Lower lobe of right lung (tissue), 2 donors: ENCODE measurements at places on chromosomes 1 and 21. TPM values are rescaled to one million over a fixed set of nuclear protein-coding genes. Genes with fewer than 3 reads are reported as not detected.
A peak's percentile ranks its signal among the peaks of the same experiment; 100 is the strongest.

DNA sequence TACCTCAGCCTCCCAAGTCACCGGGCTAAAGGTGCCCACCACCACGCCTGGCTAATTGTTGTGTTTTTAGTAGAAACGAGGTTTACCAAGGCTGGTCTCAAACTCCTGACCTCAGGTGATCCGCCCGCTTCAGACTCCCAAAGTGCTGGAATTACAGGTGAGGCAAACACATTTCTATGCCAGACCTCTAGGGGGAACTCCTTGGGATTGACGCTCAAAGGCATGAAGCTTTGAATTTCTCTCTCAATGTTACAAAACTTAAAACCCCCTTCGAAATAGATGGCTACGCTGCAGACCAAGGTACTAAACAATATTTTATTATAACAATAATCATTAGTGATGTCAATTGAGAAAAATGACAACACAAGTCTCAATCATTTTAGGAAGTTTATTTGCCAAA, 330.0 kb downstream of the SETD4 start:
- DNase-seq: no peak
- peaks cover 3% of the 10 kb centered on the region for H3K27me3 ChIP-seq
- H3K27ac ChIP-seq: no peak overlapping the region
- no peak overlapping the region for H3K4me3 ChIP-seq
- no peaks in the 10 kb centered on the region for H3K36me3 ChIP-seq
- H3K4me1 ChIP-seq: no peaks in the 10 kb centered on the region

DNA sequence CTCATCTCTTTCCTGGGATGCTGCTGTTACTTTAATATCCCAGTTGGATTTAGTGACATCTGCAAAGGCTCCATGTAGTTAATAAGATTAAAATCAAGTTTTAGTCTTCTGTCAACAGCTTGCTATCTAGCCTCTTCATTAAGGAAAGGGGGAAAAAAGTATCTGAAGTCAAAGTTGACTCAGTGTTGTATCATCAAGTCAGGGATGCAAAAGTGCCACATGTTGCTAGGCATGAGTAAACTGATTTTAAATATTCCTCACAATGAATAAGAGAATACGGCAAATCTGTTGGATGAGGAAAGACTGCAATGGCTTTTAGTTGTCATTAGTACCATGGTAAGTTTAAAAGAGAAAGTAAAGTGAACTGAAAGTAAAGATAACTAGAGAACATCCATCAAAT, 383.2 kb upstream of the ZRANB2 start:
- H3K27ac ChIP-seq: no peak overlapping the region
- no peaks in the 10 kb centered on the region for H3K4me1 ChIP-seq
- no peak for DNase-seq

DNA sequence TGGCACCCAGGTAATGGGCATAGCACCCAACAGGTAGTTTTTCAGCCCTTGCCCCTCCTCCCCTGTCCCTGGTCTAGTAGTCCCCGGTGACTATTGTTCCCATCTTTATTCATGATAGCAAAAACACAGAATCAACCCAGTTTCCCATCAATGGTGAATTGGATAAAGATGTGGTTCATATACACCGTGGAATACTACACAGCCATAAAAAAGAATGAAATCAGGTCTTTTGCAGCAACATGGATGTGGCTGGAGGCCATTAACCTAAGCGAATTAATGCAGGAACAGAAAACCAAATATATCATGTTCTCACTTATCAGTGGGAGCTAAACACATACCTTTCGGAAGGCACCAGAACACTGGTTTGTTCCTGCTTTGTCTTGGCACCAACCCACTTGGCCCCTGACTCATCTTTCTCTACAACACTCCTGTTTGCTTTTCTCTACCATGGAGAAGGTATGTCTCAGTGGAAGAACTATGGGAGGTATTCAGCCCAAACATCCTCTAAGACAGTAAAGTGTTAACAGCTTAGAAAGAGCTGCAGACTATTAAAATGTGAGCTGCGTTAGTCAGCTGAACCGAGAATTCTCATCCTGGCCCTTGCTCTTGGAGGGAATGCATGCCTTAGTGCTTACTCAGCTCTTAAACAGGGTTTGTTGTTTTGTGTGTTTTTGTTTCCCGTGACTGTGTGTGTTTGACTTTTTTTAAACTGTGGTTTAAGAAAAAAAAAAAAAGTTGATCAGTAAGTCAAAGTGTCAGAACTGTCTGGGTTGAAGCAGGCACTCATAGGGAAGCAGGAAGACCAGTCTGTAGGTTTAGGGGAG, 203.0 kb downstream of the TOMM20 start:
- no peaks in the 10 kb centered on the region for H3K36me3 ChIP-seq
- H3K4me1 ChIP-seq: peaks cover 43% of the 10 kb centered on the region
- H3K4me3 ChIP-seq: no peak overlapping the region
- H3K27me3 ChIP-seq: no peaks in the 10 kb centered on the region

DNA sequence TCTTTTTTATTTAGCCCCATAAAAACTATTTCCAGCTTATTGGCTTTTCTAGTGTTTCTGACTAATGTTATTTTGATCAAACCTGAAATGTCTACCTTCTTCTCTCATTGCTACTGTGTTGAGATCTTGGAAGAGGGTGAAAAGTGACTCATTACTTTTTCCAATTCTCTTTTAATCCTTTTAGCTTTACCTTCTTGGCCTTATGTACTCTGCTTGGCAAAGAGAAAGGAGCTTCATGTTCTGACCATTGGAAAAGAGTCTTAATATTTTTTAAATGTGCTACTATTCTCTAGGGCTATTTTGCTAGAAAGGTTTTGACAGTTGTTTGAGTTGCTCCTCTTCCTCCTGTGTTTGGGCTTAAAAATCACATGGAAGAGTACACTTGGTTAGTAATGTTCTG, 97.8 kb upstream of the CHODL start:
- H3K36me3 ChIP-seq: no peaks in the 10 kb centered on the region
- no peak overlapping the region for H3K4me3 ChIP-seq
- H3K27ac ChIP-seq: no peak overlapping the region
- H3K27me3 ChIP-seq: no peaks in the 10 kb centered on the region
- H3K4me1 ChIP-seq: no peaks in the 10 kb centered on the region

- DNase-seq: no peak
- H3K27me3 ChIP-seq: no peaks in the 10 kb centered on the region
- no peak overlapping the region for H3K4me3 ChIP-seq
- no peak overlapping the region for H3K27ac ChIP-seq
- H3K4me1 ChIP-seq: no peaks in the 10 kb centered on the region
These were observed 105.5 kb downstream of the PHTF1 start for GRCh38 chr1:113653741-113654140.

POFUT2 gene
- total RNA-seq: 29.1 TPM

DNA sequence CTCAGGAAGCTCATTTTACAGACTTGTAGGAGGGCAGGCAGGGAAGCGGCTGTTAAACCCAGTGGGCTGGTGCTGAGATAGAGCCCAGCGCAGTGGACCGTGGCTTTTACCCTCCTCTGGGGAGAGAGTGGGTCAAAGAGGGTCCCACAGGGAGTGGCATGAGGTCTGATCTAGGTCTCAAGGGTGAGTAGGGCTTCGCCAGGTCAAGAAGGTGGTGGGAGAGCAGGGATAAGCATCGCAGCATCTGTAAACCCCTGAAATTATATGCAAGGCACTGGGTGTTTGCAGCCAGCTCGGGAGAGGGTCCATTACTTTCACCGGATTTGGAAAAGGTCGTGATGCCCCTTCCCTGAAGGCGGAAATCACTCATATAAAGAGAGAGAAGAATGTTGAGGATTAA, 89.1 kb downstream of the ZSCAN20 start:
- DNase-seq: no peak
- no peaks in the 10 kb centered on the region for H3K36me3 ChIP-seq
- no peak overlapping the region for H3K27ac ChIP-seq
- H3K4me3 ChIP-seq: no peak overlapping the region
- no peaks in the 10 kb centered on the region for H3K27me3 ChIP-seq

DNA sequence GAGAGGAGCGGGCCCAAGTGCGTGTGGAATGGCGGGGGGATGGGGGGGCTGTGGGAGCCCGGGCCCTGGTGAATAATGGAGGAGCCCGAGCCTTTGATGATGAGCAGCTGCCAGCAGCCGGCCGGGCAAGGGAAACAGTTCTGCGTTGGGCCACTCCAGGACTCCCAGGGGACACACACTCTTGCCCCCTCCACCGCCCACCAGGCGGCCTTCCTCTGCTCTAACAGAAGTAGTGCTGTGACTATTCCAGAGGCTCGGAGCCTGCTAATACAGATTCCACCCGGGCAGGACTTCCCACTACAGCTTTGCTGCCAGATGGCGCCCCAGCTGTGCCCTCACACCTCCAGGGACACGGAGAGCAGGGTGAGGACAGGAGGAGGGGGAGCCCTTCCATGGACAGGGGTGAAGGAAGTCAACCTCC, 48.2 kb upstream of the LRP8 start:
- H3K36me3 ChIP-seq: no peaks in the 10 kb centered on the region
- no peaks in the 10 kb centered on the region for H3K27me3 ChIP-seq
- H3K4me1 ChIP-seq: no peaks in the 10 kb centered on the region
- H3K4me3 ChIP-seq: no peak overlapping the region
- H3K27ac ChIP-seq: no peak overlapping the region

GRCh38 chr1:8095584-8095983, 69.5 kb upstream of the ERRFI1 start:
- H3K27ac ChIP-seq: peak overlapping the region; percentile 69
- H3K4me1 ChIP-seq: peaks cover 49% of the 10 kb centered on the region
- no peaks in the 10 kb centered on the region for H3K27me3 ChIP-seq
- H3K36me3 ChIP-seq: no peaks in the 10 kb centered on the region

AGRN gene
- total RNA-seq: 114 TPM

LRRC53 gene
- not detected for total RNA-seq

- H3K4me3 ChIP-seq: no peak overlapping the region
- DNase-seq: no peak
- no peaks in the 10 kb centered on the region for H3K27me3 ChIP-seq
- no peak overlapping the region for H3K27ac ChIP-seq
- no peaks in the 10 kb centered on the region for H3K36me3 ChIP-seq
These were observed 23.9 kb downstream of the FMO5 start for GRCh38 chr1:147201276-147201675.

TOR1AIP2 gene
- total RNA-seq: 92.0 TPM

TRIM58 gene
- 4.0 TPM for total RNA-seq

APCS gene
- total RNA-seq: not detected

- no peaks in the 10 kb centered on the region for H3K4me1 ChIP-seq
- DNase-seq: no peak
- H3K27ac ChIP-seq: no peak overlapping the region
- no peaks in the 10 kb centered on the region for H3K27me3 ChIP-seq
These were observed 37.6 kb upstream of the KRTAP19-8 start for GRCh38 chr21:31075848-31076247.

TDRD5 gene
- total RNA-seq: 0.15 TPM

- peak overlapping the region; percentile 49 for H3K27ac ChIP-seq
- H3K4me3 ChIP-seq: no peak overlapping the region
- H3K4me1 ChIP-seq: peaks cover 25% of the 10 kb centered on the region
- no peak for DNase-seq
These were observed 46.7 kb upstream of the OSBPL9 start for GRCh38 chr1:51570063-51570710.

DNA sequence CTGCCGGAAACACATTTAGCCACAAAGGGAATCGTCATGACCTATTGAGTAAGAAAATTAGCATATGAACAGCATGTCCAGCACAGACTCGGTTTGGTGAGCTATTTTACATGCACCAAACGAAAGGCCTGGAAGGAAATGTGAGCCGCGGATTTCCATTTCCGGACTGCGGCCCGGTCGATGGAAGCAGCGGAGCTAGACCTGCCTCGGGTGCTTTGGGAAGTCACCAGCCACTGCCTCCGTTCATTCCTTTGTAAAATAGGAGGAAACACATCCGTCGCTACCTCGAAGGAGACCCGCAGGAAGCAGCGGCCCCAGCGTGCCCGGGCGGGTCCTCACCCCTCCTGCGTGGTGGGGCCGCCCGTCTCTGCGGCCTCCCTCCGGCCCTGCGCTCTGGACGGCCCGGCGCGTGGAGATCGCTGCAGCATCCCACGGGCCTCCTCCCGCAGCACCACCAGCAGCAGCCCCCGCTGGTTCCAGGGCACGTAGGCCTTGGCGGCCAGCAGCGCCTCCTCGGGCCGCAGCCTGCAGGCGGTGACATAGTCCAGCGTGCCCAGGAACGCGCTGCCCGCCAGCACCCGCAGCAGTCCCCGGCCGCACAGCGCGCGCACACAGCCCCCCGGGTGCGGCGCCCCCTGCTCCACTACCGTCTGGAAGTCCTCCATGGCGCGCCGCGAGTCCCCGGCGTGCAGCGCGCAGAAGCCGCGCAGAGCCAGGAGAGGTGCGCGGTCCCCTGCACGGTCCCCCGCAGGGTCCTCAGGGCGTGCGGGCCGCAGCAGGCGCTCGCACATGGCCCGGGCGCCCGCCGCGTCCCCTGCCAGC, 12.1 kb downstream of the TTC34 start:
- DNase-seq: peak; percentile 28
- H3K27ac ChIP-seq: no peak overlapping the region
- peaks cover 59% of the 10 kb centered on the region for H3K27me3 ChIP-seq
- no peaks in the 10 kb centered on the region for H3K36me3 ChIP-seq
- no peaks in the 10 kb centered on the region for H3K4me1 ChIP-seq

LDLRAD2 gene
- 0.32 TPM for total RNA-seq

DNA sequence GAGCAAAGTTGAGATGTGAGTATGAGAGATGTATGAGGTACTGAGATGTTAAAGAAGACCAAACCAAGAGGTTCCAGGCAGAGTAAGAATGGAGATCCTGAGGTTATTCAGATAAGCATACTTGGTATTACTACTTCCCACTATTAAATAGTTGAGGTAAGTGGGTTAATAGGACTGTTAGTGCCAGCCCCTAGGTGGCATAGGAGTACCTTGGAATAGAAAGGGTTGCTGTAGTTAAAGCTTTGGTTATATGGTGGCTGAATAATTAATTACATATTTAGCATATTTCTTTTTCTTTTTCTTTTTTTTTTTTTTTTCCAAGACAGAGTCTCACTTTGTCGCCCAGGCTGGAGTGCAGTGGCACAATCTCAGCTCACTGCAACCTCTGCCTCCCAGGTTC, 397.9 kb upstream of the TMPRSS15 start:
- H3K4me3 ChIP-seq: no peak overlapping the region
- H3K27me3 ChIP-seq: no peaks in the 10 kb centered on the region
- H3K27ac ChIP-seq: no peak overlapping the region
- no peak for DNase-seq
- no peaks in the 10 kb centered on the region for H3K36me3 ChIP-seq
- no peaks in the 10 kb centered on the region for H3K4me1 ChIP-seq

GRCh38 chr1:171061425-171062143, 29.1 kb upstream of the FMO3 start:
- no peak overlapping the region for H3K27ac ChIP-seq
- H3K4me1 ChIP-seq: no peaks in the 10 kb centered on the region
- H3K36me3 ChIP-seq: no peaks in the 10 kb centered on the region
- DNase-seq: no peak
- H3K27me3 ChIP-seq: no peaks in the 10 kb centered on the region

- no peaks in the 10 kb centered on the region for H3K4me1 ChIP-seq
- no peak for DNase-seq
- H3K27ac ChIP-seq: no peak overlapping the region
- no peak overlapping the region for H3K4me3 ChIP-seq
These were observed 138.1 kb upstream of the ADAMTS5 start for GRCh38 chr21:27104846-27105431.
